Immature natural killer cell (primary cell): ENCODE measurements at places on chromosomes 13 and 19. TPM values are rescaled to one million over a fixed set of nuclear protein-coding genes. Genes with fewer than 3 reads are reported as not detected.

FLT1 gene
- not detected for polyA plus RNA-seq

NFILZ gene
- polyA plus RNA-seq, result not detected

- peaks cover 26% of the 10 kb centered on the region for H3K36me3 ChIP-seq
- DNase-seq, result peak; percentile 46
- peaks cover 88% of the 10 kb centered on the region for H3K4me1 ChIP-seq
- peaks cover 11% of the 10 kb centered on the region for H3K27me3 ChIP-seq
- peak overlapping the region; percentile 88 for H3K4me3 ChIP-seq
- peak overlapping the region; percentile 96 for H3K27ac ChIP-seq
Measured at GRCh38 chr19:48329167-48329891, 4.0 kb downstream of the EMP3 start.

DNA sequence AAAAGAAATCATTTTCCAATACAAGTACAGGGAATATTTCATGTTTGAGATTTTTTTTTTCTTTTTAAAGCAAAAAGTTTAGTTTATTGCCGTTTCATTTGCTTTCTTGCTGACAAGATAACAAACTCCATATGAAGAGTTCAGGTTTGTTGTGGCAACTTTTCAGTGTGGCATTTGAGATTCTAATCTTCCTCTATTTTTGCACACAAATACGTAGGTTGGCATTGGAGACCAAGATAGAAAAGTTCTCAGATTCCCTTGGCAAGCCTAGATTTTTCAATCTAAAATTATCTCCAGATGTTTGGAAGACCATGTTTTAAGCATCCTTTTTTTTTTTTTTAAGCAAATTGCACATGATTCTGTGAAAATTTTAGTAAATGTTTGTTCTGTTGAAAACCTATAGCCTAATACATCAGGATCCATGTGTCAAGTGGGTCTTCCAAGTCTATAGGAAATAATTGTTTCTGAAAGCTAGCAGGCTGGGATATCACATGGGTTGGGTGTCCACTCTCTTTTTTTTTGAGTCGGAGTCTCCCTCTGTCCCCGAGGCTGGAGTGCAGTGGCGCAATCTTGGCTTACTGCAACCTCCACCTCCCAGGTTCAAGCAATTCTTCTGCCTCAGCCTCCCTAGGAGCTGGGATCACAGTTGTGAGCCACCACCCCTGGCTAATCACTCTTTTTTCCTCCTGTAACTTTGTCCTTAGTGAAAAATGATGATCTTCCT, 2.6 kb downstream of the GARRE1 start:
- peaks cover 2% of the 10 kb centered on the region for H3K27me3 ChIP-seq
- DNase-seq, result no peak
- H3K27ac ChIP-seq, result no peak overlapping the region
- H3K4me1 ChIP-seq, result peaks cover 32% of the 10 kb centered on the region

DNA sequence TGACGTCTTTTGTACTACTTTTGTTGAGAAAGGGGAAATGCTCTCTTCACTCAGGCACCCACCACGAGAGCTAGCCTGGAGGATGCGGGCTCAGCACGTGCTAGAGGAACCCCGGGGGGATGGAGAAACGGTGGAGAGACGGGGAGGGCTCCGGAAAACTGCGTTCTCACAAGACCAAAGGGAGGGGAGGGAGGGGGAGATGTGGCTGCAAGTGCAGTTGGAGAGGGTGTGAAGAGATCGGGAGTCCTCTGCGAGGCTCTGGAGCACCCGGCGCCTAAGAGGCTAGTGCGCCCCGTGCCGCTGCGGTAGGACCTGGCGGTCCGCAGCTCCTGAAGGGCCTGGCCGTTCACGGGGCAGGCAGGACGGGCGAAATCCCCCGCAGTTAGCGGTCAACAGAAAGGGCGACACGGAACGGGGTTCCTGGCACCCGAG, 43.4 kb upstream of the XPO4 start:
- no peak for DNase-seq
- H3K36me3 ChIP-seq, result no peaks in the 10 kb centered on the region
- H3K27me3 ChIP-seq, result peaks cover 14% of the 10 kb centered on the region
- no peak overlapping the region for H3K4me3 ChIP-seq
- no peak overlapping the region for H3K27ac ChIP-seq

- DNase-seq, result no peak
- no peak overlapping the region for H3K27ac ChIP-seq
- peaks cover 5% of the 10 kb centered on the region for H3K36me3 ChIP-seq
- H3K27me3 ChIP-seq, result peaks cover 6% of the 10 kb centered on the region
- H3K4me1 ChIP-seq, result peaks cover 26% of the 10 kb centered on the region
- no peak overlapping the region for H3K4me3 ChIP-seq
Measured at GRCh38 chr19:50799547-50799851, 9.3 kb downstream of the ACP4 start.

DNA sequence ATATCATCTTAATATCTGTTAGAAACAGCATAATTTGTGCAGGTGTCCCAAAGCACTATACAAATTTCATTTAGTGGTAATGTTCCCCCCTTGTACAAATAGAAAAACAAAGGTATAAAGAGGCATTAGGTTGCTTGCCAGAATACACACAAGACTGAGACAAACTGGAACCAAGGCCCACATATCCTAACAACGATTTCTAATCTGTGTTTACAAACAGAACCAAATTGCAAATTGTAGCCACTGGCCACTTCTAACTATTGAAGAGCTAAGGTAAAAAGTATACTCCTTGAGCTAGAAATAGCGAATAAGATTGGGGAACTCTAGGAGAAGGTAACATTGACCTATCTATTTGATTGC, 526.1 kb downstream of the KLF12 start:
- no peak overlapping the region for H3K27ac ChIP-seq
- H3K4me1 ChIP-seq, result peaks cover 10% of the 10 kb centered on the region
- no peak overlapping the region for H3K4me3 ChIP-seq
- no peaks in the 10 kb centered on the region for H3K36me3 ChIP-seq
- H3K27me3 ChIP-seq, result peaks cover 2% of the 10 kb centered on the region

GRCh38 chr19:27962264-27962663, 1250.7 kb downstream of the UQCRFS1 start:
- no peaks in the 10 kb centered on the region for H3K36me3 ChIP-seq
- H3K4me3 ChIP-seq, result no peak overlapping the region
- H3K27ac ChIP-seq, result no peak overlapping the region
- H3K27me3 ChIP-seq, result peaks cover 2% of the 10 kb centered on the region

DNA sequence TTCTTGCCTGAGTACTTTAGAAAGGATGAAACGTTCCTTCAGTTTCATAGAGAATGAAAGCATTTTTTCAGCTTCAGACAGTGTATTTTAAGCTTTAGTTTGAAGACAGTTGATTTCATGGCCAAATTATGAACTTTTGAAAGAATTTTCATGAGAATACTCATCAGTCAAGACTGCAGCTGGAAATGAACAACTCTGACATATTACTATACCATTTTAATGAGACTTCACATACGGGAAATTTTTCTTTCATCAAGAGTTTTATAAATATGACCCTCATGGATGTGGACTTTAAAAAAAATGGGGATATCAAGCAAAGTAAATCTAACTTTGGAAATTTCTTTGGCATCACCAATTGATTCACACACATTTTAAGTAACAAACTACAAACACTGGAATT, 6.4 kb downstream of the LATS2 start:
- peaks cover 5% of the 10 kb centered on the region for H3K27me3 ChIP-seq
- no peak overlapping the region for H3K4me3 ChIP-seq
- H3K36me3 ChIP-seq, result no peaks in the 10 kb centered on the region
- no peak for DNase-seq
- peaks cover 57% of the 10 kb centered on the region for H3K4me1 ChIP-seq
